ENCODE measurements at places on chromosomes 13 and 19.

DNA sequence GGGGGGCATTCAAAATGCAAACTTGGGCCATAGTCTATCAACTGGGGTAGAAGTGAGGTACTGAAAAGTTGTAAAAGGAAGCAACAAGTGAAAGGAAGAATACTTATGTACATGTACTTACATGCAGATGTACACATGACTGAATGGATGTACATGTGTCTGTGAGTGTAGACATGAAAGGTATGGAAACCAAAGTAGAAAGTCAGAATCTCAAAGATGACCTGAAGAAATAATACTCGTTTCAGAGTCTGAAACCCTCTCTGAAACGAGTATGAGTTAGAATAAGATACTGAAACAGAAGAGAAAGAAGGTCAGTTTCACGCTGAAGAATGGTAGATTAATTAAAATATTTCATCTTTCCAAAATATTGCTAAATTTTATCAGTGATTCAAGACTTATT lies 13.9 kb downstream of the DZIP1 start:
- no peak for DNase-seq

GRCh38 chr13:39297664-39298171 lies 259.5 kb downstream of the NHLRC3 start:
- no peak for DNase-seq

DNA sequence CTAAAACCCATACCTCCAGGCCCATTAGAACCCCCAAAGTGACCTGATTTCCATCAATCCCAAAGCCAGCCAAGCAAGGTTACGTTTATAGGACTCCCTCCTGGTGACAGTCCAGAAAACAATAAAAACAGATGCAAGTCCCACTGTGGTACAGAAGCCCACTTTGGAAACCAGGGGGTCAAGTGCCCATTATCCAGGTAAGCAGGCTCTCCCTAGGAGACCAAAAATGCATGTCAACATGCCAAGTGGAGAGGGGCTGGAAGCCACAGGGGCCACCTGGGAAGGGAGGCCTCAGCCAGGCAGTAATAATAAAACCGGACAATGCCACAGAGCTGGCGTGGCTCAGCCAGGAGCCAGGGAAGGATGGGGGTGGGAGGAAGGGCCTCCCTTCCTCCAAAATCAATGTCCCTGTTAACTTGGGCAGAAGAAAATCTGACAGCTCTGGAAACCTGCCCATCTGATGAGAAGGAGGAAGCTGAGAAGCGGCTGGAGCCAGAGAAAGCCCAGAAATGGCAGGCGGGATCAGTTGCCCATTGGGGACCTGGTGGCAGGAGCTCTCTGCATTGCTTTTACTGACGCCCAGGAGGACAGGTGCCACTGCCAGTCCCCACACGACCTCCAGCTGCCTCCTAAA lies 160.4 kb downstream of the ZIC5 start:
- no peak for DNase-seq

- no peak for DNase-seq
Measured at GRCh38 chr19:7930765-7931164, 4.8 kb upstream of the CTXN1 start.

DNA sequence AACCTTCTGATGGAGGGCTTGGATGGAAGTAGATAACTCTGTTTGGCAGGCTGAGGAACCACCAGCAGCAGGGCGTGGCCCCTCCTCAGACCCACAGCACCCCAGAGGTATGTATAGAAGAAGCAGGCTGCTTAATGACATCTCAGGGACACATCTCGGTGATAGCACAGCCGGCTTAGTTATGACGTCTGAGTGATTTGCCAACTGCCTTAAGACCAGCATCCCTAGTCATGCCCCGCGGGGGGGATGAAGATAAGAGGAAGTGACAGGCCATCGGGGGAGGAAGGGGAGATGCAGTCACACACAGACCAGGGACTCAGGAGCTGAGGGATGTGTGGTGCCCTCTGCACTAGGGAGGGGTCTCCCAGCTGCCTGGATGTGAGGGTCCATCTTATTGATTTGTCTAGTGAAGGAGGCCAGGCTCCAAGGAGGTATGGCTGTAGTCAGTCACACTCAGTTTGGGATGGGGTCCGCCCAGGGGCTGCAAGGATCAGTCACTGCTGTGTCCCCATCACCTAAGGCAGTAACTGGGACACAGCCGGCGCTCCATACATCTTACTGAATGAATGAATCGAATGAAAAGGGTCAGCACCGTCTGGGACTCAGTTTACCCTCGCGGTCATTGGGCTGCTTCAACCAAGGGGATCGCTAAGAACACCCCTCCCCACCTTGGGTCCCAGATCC lies 19.2 kb upstream of the ERCC1 start:
- DNase-seq: peak; percentile 25

DNA sequence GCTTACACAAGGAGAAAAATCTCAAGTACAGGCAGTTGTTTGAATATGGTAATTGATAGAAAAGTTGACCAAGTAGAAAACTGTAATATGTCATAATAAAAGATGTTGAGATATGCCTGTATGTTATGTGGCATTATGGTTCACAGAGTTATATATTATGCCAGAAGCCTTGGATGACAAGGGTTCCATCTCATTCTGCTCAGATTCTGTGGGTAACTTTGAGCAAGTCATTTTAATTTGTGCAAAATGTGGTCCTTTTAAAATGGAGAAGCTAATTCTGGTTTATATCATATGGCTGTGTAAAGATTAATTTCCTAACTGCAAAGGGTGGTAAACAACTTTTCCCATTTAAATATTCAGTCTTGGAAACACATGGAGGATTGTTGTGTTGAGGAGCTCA lies 180.9 kb downstream of the GPC6 start:
- DNase-seq: no peak

GRCh38 chr13:92547266-92547665 lies 679.3 kb upstream of the GPC6 start:
- DNase-seq: no peak

GRCh38 chr13:30576528-30576927 lies 41.2 kb upstream of the USPL1 start:
- DNase-seq: peak; percentile 43

DNA sequence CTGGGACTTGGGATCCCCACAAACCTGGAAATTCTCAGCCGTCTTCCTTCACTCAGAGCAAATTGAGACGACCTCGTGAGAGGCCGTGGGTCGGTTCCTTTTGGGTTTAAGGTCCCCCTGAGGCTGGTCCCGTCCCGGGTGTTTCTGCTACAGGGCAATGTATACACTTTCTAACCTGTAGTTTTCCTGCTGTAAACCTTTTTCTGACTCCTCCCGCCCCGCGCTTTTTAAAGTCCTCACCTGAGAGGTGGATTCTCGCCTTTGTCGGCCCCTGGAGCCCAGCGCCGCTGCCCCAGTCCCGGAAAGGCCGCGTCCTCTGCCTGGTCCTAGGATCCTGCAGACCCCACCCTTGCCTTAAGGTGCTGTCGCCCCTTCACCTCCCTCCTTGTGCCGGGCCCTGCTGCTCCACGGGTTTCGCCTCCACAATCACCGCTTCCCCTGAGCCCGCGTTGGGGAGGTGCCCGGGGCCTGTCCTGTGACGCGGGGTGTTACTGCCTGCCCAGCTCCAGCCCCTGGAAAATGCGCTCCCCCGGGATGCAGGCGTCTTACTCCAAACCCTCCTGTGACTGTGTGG lies 391 bp downstream of the ZNF761 start:
- no peak for DNase-seq

- DNase-seq: no peak
Measured at GRCh38 chr19:15900504-15900903, 2.6 kb upstream of the CYP4F2 start.

DNA sequence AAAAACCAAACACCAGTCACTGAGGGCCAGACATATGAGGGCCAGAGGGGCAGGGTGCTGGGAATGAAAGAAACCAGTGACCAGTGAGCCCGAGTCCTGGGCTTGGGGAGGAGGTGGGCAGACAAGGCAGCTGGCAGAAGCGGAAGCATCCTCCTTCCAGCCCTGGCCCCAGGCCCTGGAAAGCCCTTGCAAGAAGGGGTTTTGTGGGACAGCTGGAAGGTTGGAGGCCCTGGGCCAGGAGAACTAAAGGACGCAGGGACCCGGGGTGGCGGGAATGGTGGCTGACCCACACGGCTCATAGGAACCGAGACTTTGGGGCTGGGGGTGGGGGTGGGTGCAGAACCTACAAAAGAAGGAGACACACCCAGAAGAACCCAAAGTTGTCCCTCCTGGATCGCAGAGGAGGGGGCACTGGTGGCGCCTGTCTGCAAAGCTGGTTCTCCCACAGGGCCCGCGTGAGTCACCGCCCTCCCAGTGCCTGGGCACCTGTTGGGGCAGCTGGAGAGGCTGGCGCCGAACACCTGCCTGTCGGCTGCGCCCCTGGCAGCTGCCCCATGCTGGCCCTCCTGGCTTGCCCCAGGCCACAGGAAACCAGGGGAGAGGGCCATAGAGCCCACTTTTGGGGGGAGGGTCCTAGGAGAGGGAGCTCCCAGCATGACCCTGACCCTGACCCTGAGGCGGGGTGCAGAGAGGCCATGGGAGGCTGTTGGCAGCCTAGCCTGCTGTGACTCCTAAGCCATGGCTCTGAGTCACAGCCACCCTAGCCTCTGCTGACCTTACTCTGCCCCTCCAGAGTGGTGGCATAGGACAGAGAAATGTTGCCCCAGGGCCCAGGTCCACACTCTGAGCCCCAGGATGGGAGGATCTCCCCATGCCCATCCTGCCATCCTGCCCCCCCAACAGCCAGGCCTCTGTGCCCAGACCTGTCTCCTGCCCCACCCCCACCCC lies 802 bp downstream of the DMPK start:
- DNase-seq: no peak

GRCh38 chr13:114272977-114273376 lies 8.4 kb upstream of the UPF3A start:
- no peak for DNase-seq

DNA sequence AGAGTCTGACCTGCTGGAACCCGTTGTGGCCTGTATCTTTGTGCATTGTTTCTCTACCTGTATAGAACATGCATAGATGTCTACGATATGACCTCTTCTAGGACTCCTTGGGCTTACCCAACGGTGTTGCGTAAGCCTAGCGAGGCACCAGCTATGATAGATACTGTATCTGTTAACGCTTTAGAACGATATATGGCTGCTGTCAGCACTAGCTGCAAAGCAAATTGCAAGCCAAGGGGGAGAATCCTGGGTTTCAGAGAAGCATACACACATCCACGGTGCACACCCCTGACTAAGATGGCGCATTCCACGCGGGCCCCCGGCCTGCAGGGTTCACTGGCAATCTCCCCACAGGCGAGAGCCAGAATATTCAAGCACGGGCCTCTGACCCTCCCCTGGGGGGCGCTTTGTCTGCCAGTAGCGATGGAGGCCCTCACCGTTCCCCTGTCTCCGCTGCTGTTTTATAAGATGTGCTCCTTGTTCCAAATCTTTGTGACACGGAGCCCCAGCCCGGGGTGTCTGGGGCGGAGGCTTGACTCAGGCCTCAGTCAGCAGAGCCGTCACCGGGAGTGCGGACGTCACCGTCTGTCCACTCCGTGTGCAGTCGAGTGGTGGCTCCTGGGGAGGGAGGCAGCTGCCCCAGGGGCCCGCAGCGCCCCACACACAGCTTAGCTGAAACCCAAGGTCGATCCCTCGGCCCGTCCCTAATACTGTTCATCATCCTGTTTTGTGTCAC lies 12.9 kb upstream of the RPS15 start:
- DNase-seq: no peak

DNA sequence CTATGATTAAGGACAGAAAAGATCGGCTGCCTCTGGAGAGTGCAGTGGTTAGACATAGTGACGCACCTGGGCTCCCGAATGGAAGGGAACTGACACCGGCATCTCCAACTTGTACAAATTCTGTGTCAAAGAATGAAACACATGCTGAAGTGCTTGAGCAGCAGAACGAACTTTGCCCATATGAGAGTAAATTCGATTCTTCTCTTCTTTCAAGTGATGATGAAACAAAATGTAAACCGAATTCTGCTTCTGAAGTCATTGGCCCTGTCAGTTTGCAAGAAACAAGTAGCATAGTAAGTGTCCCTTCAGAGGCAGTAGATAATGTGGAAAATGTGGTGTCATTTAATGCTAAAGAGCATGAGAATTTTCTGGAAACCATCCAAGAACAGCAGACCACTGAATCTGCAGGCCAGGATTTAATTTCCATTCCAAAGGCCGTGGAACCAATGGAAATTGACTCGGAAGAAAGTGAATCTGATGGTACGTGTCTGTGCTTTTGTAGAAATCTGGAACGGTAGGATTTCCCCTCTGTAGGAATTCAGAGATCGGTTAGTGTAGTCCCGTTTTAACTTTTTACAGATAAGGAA lies 16.9 kb downstream of the ERCC5 start:
- no peak for DNase-seq

GRCh38 chr19:9937001-9937411 lies 691 bp upstream of the OLFM2 start:
- no peak for DNase-seq

DNA sequence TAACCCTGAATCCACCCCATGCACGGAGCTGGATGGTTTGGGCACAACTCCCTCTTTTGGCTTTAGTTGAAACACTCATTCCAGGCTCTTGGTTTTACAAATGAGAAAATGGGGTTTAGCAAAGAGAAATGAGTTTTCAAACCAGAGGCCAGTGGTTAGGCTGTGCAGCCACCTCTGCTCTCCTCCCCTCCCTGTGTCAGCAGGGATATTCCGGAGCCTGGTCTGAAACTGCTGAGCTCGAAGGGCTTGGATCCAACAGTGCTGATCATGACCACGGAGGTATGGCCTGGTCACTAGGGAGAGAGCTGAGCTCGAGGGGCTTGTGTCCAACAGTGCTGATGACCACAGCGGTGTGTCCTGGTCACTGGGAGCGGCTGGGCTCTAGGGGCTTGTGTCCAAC lies 41.5 kb downstream of the ZNF787 start:
- no peak for DNase-seq

- DNase-seq: peak; percentile 15
Measured at GRCh38 chr19:10228920-10229319, 2.2 kb downstream of the S1PR2 start.

DNA sequence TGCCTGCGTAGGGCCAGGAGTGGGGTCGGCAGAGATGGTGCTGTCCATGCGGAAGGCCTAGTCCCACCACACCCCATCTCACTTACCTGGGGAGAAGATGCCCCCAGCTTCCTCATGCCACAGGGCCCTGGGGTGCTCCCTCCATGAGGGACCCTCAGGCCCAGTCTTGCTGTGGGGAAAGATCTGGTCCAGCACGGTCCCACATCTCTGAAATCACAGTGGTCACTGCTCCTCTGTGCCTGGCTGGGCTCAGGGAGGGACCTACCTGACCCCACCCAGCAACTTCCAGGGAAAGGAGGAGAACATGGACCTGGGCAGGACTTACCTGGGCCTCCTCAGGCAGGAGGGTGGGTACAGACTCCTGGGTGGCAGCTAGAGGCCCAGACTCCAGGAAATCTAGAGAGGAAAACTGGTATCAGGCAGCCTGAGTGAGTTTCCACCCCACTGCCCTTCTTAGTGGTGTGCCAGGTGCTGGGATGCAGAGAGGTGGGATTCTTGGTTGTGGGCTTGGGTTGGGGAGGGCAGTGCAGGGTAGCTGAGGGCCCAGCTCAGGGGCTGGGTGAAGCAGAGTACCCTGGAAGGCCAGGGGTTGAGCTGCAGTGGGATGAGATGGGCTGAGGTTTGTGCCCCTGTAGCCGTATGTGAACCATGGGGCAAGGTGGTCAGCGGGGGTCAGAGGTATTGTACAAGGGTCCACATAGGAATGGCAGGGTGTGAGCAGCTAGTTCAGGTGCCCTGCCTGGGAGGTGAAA lies 3.8 kb downstream of the MZF1 start:
- DNase-seq: no peak

All from T-helper 2 cell treated with Interferon-gamma antibody and Interleukin-4, amounts not matched to agents 5 μg/mL and 100 μg/mL, for 36 hours (primary cell).